Activated naive CD4-positive, alpha-beta T cell treated with anti-CD3 and anti-CD28 coated beads for 36 hours (primary cell): ENCODE measurements at places on chromosomes 3 and 15. TPM values are rescaled to one million over a fixed set of nuclear protein-coding genes. Genes with fewer than 3 reads are reported as not detected.

Gene BLM
- total RNA-seq = 62.9 TPM

Gene ANKUB1
- not detected for total RNA-seq

Gene COL8A1
- total RNA-seq = 0.12 TPM

Gene ANKRD63
- total RNA-seq = not detected

Gene DCBLD2
- total RNA-seq = 1.3 TPM

Gene CHAC1
- 19.8 TPM for total RNA-seq

Gene DGKG
- total RNA-seq = 0.98 TPM

Gene CFAP100
- not detected for total RNA-seq

Gene PARP14
- 35.4 TPM for total RNA-seq

Gene PTH1R
- total RNA-seq = not detected

Gene ZNF619
- total RNA-seq = 4.2 TPM

Gene KCNMB3
- 0.20 TPM for total RNA-seq

Gene SI
- not detected for total RNA-seq

Gene APH1B
- 6.7 TPM for total RNA-seq

Gene SKIL
- total RNA-seq = 16.3 TPM

Gene RHOA
- total RNA-seq = 463 TPM

Gene CDHR4
- total RNA-seq = not detected

Gene P2RY14
- 0.69 TPM for total RNA-seq

Gene ACAN
- total RNA-seq = not detected

Gene CD200R1L
- total RNA-seq = not detected

Gene LIPH
- not detected for total RNA-seq

Gene RARRES1
- total RNA-seq = not detected

Gene SPINT1
- 4.7 TPM for total RNA-seq

Gene RAB6B
- total RNA-seq = not detected

Gene CCR3
- not detected for total RNA-seq

Gene GCNT3
- total RNA-seq = not detected

Gene WDR93
- not detected for total RNA-seq

Gene DAZL
- not detected for total RNA-seq

Gene FRMD5
- total RNA-seq = 0.37 TPM

Gene CPNE9
- not detected for total RNA-seq

Gene HES1
- total RNA-seq = 2.5 TPM

Gene C3orf62
- total RNA-seq = 1.7 TPM

Gene ADIPOQ
- not detected for total RNA-seq

Gene MCF2L2
- total RNA-seq = 1.7 TPM

Gene ALS2CL
- 5.1 TPM for total RNA-seq

Gene IREB2
- total RNA-seq = 47.6 TPM

Gene DNAJA4
- total RNA-seq = 41.6 TPM

Gene MANF
- total RNA-seq = 108 TPM

Gene ITIH4
- total RNA-seq = 1.6 TPM

Gene SLC2A2
- total RNA-seq = not detected

Gene CACNA2D2
- total RNA-seq = 0.89 TPM
